ENCODE measurements at places on chromosomes 6 and 20.
A peak's percentile ranks its signal among the peaks of the same experiment; 100 is the strongest.

- peak; percentile 73 for DNase-seq
These were observed 42.6 kb downstream of the TRIM27 start for GRCh38 chr6:28880894-28881780.

- no peak for DNase-seq
These were observed 16.8 kb downstream of the POFUT1 start for GRCh38 chr20:32224463-32224862.

DNA sequence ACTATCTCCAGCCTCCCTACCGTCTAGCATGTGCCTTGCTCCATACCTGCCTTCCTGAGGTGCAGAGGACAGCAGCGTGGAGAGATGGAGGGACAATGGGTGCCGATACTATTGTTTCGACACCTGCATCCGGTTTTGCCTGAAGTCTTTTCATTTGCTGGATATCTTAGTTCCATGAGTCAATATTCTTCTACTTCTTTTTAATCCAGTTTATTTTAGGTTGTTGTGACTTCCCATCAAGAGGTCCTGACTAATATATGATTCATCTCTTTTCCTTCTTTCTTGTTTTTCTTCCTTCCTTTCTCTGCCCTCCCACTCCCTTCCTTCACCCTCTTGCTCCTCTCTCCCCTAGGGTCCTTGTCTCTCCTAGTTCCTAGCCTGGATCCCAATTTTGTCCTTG lies 91.4 kb downstream of the CDH26 start:
- no peak for DNase-seq

DNA sequence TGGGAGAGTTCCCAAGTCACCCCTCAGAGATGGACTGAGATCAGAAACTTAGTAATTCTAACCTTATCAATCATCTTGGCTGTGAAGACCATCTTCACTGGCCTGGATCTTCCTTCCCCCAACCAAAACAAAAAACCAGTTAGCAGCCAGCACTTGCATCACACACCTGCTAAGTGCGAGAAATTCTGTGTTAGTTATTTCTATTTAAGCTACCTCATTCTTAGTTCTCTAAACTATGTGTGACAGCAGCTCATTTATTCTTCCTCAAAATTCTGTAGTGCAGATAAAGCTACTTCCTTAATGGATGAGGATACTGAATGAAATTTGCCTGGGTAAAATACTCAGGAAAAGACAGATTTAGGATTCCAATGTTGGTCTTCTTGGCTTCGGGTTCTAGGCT lies 18.2 kb upstream of the TAGAP start:
- DNase-seq = no peak

DNA sequence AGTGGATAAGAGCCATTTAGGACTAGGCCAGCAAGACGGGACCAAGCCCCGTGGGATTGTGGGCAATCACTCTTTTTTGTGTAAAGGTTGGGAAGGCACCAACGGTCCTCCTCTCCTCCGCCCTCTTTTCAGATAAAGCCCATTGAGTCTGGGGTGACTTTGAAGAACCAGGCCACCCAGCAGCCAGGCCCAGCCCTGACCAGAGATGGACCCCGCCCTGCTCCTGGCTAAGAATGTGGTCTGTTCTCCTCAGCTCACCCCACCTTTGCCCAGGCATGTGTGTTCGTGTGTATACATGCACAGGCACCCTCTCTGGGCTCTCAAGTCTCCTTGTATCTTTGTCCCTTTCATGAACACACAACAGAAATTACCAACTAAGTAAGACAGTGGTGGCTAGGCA lies 9.1 kb downstream of the SDC4 start:
- no peak for DNase-seq

All from T1000 (cell line).